Stimulated activated CD4-positive, alpha-beta T cell treated with anti-CD3 and anti-CD28 coated beads, Interleukin-15, amount 100 ng/mL, for 24 hours (primary cell): ENCODE measurements at places on chromosomes 1 and 21.

DNA sequence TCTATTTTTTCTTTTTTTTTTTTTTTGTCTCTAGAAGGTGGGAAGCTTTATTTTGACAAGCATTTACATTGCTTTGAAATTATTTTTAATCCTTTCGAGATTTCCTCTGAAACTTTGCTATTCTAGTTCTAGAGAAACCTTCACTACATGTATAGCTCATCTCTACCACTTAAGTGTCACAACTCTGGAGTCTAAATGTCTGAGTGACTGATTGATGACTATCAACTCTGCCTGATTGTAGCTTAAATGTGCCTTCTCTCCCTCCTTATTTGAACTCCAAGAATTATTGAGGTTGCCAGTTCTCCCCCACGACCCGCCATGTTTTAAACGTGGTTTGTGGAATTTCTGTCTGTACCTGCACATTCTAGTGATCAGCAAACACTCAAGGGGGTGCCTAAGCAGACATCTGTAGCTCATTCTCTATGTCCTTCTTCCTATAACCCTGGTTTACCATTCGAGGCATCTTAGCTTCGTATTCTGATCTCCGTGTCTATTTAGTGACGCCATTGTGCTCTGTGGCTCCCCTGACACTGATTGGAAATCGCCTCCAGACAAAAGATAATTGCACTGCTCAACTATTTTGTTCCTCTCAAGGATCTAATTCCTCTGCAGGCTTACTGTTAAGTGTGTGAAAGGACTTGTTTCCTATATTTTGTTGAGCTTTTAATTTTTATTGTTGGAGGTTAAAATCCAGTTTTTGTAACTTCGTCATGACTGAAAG is 1570.6 kb downstream of the BRINP3 start:
- no peak for DNase-seq

DNA sequence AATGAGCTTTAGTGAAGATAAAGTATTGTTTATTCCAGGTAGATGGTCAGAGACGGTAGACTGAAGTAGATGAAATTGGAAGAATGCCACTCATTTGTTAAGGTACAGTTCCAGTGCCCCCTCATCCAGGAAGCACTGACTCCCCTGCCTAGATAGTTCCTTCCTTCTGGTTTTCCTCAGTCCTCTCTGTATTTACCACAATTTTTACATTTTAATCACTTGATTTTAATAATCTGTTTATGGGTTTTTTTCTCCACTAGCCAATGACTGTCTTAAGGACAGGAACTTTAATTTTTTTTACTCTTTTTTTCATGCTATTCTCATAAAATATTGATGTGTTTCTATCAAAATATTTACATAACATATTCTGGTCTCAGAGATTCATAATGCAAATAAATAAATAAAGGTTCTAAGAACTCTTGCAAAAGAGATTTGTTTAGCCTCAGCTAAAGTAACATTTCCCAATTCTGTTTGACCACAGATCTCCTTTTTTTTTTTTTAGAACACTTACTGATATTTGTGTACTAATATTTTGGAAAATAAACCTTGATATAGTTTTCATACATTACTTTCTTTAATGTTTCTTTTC is 651.6 kb downstream of the PLPP3 start:
- no peak for DNase-seq

- no peak for DNase-seq
These were observed 79.6 kb upstream of the ZC3H12A start for GRCh38 chr1:37394574-37395464.

DNA sequence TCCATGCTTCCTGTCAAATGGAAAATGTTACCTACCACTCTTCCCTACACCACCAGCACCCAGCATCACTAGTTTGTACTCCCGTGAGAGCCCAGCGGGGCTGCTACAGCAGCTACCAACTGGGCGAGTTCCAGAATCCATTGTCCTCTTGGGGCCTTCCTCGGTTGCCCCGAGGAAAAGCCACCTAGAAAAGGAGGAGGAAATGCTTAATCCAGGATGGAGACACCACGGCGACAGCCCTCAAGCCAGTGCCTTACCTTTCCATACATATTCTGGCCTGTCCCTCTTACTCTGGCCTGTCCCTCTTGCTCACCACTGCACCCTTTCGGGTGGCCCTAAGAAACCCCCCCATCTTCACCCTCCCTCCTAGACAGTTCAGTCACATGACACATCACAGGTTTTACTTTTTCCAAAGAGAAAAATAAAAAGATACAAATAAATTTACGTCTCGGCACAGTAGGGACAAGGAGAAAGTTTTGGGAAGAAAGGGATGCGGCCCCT is 478 bp downstream of the RIT1 start:
- peak; percentile 15 for DNase-seq

- no peak for DNase-seq
These were observed 11.7 kb upstream of the MYOCOS start for GRCh38 chr1:171610385-171610784.

GRCh38 chr21:35233756-35234155 is 184.7 kb upstream of the RUNX1 start:
- DNase-seq, result no peak

GRCh38 chr1:174671826-174672225 is 224.1 kb downstream of the GPR52 start:
- no peak for DNase-seq

DNA sequence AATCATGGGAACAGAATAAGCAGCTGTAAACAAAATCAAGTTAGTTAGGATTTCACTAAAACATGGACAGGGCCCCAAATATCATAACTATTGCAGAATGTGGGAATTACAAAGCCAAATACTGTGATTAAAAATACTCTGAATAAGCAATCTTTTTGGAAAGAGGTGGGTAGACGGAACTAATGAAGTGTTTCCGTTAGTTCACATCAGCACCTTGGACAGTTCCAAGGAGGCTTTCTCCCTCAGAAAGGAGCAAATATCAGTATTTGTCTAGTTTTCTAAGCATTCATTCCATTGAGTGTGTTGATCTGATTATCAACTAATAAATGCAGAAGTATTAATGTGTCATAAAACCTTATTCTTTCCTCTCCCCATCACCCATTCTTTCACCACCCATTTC is 97.4 kb downstream of the FAM78B start:
- no peak for DNase-seq

- DNase-seq, result no peak
These were observed 838.9 kb downstream of the USP25 start for GRCh38 chr21:16568661-16569060.

- DNase-seq, result no peak
These were observed 19.7 kb upstream of the RIPK4 start for GRCh38 chr21:41786509-41786987.

- DNase-seq, result no peak
These were observed 57.2 kb downstream of the TNN start for GRCh38 chr1:175124861-175125260.

- DNase-seq, result no peak
These were observed 27.0 kb upstream of the SARS1 start for GRCh38 chr1:109186733-109187086.

- no peak for DNase-seq
These were observed 35.0 kb upstream of the AGO1 start for GRCh38 chr1:35847935-35848565.

DNA sequence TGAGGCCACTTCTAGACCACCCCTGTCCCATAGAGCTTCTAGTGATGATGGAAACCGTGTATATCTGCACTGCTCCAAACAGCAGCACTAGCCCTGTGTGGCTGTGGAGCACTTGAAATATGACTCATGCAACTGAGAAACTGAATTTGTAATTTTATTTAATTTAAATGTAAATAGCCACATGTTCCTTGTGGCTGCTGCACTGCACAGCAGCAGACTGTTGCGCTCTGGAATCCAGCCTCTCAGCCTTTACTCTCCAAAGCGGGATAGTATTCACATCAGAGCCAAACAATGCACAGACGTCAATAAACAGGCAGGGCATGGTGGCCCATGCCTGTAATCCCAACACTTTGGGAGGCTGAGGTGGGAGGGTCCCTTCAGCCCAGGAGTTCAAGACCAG is 12.0 kb downstream of the CAPN2 start:
- no peak for DNase-seq

DNA sequence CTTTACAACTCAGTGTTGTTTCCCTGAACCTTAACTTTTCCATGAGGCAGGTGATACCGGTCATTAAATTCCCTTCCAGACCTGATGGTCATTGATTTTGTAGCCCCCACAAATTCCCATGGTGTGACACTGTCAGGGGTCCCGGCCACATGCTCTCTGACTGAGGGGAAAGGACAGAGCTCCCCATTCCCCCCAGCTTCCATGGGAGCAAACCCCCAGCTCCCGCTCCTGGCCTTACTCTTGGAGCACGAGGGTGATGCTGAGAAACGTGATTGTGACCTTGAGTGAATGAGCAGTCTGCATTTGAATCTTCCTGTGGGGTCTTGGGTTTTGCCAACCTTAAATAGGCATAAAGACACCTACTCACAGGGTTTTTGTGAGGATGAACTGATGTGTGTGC is 366.8 kb downstream of the RPS6KC1 start:
- DNase-seq, result no peak

DNA sequence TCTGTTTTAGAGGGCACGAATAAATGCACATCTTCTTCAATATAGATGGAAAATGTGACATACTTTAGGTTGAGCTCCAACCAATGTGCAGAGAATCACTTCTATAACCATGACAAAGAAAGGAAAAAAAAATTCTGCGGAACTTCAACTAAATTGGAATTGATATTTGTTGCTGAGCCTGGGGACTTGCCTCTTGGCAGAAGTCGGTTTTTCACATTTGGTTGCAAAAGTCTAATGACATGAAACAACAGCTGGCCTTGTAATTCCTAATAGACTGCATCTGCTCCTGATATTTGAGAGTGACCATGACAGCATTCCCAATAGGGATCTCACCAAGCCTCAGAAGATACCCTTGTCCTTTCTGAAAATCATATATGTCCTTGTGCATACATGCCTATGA is 112.8 kb downstream of the PRRX1 start:
- no peak for DNase-seq

- no peak for DNase-seq
These were observed 51.7 kb downstream of the COL24A1 start for GRCh38 chr1:86104606-86105532.

DNA sequence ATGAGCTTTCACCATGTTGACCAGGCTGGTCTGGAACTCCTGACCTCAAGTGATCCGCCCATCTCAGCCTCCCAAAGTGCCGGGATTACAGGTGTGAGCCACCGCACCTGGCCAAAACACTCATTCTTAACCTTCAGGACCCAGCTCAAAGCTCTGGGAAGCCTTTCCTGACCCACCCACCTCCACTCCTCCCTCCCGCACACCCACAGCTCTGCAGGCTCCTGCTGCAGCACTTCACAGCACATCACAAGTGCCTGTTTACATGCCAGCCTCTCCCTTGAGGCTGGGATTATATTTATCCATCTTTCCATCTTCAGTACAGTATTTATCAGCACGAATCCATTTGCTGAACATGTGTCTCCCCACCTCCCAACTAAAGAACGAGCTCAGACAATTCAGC is 14.9 kb downstream of the SLC9A1 start:
- no peak for DNase-seq

- no peak for DNase-seq
These were observed 52.1 kb downstream of the ELK4 start for GRCh38 chr1:205579711-205580110.

DNA sequence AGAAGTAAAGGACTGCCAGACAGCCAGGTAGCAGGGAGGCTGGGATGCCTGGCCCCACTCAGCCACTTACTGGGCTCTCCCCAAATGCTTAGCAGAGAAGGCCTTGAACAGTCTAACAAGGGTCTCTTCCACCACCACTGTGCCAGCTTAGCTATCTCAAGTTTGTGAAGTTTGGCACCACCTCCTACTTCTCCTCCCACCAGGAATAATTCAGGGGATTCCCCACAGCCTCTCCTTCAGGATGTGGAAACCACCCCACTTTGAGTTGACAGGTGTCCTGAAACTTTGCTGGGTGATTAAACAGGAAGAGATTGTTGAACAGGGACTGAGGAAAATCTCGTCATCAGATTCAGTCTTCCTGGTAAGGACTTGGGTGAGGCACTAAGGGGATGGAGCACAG is 59.4 kb upstream of the ATP1B1 start:
- DNase-seq, result peak; percentile 27

DNA sequence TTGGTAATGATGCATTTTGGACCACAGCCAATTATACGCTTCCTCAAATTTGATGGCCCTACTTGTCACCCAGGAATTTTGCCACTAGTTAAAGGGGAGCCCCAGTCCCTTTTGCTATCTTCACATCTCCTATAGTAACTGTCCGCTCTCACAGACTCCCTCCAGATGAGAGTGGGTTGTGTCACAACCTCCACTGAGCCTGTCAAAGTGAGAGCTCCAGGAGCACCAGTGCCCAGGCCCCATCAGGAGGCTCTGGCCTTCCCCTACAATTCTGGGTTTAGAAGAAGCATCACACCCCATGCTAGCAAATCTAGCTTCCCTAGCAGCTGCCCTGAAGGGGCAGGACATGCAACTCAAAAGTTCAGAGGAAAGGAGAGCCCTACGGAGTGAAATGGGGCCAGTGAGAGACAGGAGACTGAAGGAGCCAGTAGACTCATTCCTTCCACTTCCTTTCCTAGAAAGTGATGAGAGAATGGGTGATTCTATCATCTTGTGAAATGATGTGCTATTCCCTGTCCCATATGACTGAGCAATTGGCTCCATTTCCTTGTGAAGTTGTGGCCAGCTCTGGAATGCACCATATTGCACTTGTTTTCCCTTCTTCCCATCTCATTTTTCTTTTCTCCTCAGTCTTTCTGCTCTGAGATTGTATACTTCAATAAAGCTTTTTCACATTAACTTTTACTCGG is 541.3 kb downstream of the DPYD start:
- no peak for DNase-seq
